ENCODE measurements at places on chromosomes 2 and 18.

- DNase-seq: no peak
These were observed 3.8 kb downstream of the RBFA start for GRCh38 chr18:80037869-80038630.

DNA sequence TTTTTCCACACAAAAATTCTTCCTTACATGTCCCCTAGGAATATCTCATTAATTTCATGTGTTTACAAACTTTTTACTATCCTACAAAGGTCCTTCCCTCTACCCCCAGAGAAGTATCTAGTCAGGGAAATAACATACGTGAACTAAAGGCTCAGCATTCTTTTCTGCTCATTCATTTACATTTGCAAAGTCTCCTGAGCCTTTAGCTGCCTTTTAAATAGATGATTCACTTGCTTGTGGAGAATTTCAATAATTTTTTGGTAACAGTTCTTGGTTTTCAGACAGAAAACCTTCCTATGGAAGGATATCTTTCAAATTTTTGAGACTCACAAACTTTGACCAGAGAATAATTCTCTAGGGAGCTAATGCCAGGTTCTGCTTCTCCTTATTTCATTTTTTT, 81.5 kb upstream of the RMDN2 start:
- DNase-seq: no peak

- no peak for DNase-seq
These were observed 426.1 kb downstream of the DCC start for GRCh38 chr18:52766002-52766545.

GRCh38 chr2:217415316-217415715, 555.5 kb upstream of the TNP1 start:
- DNase-seq: no peak

DNA sequence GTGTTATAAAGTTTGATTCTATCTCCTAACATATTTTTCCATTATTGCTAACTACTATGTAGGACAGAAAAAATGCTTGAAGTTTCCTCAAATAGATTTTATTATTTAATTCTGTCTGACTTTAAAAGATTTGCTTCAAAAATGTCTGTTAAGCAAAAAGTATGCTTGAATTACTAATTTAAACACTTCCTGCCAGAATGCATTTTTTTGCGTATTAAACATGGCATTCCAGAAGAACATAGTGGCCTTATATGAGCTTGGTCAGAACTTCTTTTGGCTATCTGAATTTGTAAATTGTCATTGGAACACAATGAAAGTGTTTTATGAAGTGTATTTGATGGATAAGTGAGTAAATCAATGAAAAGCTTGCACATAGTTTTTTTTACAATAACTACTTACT, 37.8 kb downstream of the MBD5 start:
- no peak for DNase-seq

- peak; percentile 97 for DNase-seq
These were observed at the start of gene PRADC1 for GRCh38 chr2:73233154-73233931. PRADC1 (minus strand) TSS chr2:73233239; CDS start chr2:73233160, 79 bp downstream.

DNA sequence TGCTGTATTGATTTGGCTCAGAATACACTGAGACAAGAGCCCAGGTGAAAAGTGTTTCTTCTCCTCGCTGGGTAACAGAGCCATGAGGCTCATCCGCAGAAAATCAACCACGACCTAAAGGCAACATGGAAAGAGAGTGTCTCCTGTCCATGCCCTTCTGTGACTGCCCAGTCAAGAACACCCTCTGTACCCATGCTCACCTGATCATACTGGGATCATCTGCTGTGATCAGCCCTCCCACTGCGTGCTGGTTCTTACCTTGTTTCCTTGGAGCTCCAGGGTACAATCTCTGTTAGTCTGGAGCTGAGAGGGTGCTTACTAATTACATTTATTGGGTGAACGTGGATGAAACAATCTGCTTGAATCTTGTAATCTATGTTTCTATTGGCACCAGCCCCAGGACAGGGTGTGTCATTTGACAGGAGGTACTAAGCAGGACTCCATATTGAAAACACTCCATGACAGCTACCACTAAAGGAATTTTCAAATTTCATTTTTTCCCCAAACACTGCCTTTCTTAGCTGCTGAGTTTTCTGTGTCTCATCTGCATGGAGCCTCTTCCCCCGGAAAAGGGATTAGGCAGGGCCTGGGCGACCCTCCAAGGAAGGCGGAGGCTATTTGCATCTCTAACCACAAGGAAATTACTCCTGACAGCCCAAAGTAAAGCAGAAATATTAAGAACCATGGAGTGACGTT, 39.7 kb upstream of the GRP start:
- no peak for DNase-seq

- peak; percentile 12 for DNase-seq
These were observed 2.0 kb downstream of the PHLPP1 start for GRCh38 chr18:62717169-62717924.

Measured in SK-N-SH (cell line).